Amniotic epithelial cell (primary cell): ENCODE measurements at places on chromosomes 7 and 10.

- no peak for DNase-seq
Measured at GRCh38 chr10:43294241-43294658, 27.4 kb upstream of the RASGEF1A start.

GRCh38 chr7:22137026-22137425 lies 191.3 kb upstream of the CDCA7L start:
- DNase-seq: peak; percentile 33

DNA sequence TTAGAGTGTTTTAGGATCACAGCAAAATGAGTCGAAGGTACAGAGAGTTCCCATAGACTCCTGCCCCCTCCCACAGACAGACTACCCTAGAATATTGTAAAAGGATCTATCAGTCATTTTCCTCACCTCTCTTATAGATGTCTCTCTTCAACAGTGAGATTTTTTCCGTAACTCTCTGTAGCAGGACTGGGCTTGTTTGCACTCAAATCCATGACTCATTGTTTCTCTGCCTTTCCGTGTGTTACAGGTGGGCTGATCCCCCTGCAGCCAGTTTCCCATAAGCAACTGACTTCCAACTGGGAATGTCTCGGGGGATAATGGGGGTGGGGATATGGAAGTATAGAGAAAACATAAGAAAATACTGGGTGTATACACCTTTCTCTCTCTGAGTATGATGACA lies 921.0 kb downstream of the GATA3 start:
- no peak for DNase-seq

DNA sequence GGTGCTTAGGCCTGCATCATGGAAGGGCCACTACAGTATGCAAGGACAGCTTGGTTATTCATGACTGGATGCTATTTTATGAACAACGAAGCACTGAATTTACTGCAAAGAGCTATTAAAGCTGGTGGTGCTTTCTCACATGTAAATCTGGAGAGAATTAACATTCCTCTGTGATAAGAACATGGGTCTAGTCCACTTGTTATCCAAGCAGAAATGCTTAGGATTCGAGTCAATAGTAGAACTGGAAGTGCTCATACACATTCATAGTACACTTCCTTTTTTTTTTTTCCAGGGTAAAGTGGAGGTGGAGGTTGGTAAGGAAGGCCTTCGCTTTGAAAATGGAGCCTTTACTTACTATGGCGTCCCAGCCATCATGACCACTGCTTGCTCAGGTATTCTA lies 35.0 kb downstream of the CNNM1 start:
- DNase-seq: no peak

GRCh38 chr10:92505044-92505443 lies 68.8 kb downstream of the IDE start:
- DNase-seq: no peak
